ENCODE measurements at places on chromosomes 5 and 9. TPM values are rescaled to one million over a fixed set of nuclear protein-coding genes. Genes with fewer than 3 reads are reported as not detected.

DNA sequence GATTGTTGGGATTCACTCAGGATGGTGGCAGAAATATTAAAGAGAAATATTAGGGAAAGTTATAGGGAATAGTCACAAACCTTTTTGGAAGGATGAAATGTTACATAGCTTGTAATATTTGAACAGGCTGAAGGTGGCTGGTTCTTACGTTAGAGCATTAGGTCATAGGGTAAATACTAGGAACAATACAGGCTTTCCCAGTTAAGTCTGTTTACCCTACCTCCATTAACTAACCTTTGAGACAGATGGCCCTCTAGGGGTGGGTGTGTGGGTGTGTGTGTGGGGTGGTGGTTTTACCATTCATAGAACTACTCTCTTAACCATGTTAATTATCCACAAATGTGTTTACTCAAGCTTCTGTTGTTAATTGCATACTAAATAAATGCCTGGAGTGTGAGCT, 94.3 kb upstream of the STK32A start:
- no peaks in the 10 kb centered on the region for H3K27me3 ChIP-seq
- no peak overlapping the region for H3K27ac ChIP-seq
- no peaks in the 10 kb centered on the region for H3K4me1 ChIP-seq
- DNase-seq: no peak
- peaks cover 6% of the 10 kb centered on the region for H3K36me3 ChIP-seq
- H3K4me3 ChIP-seq: no peak overlapping the region

DNA sequence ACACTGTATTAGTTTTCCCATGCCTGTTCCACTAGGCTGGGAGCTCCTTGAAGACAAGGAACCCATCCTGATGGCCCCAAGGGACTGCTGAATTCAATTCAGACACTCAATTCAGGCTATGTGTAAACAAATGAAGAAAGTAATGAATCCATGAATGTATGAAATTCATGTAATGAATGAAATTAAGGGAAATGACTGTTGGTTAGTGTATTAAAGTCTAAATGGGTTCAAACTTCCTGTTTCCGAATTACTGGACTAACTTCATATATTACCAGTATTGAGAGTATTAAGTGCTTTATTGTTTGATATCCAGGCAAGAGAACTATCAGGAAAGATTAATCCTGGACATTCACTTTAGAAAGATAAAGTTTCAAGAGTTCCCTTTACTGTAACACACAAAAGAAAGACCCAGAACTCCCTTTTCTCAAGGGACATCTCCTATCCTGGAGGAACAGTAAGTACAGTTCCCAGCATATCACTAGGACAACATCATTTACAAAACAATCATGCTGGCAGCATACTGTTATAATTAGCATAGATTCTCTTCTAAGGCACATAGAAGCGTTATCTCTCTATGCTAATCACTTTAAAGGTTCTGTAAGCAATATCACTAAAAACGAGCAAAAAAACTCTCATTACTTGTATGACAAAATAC, 28.5 kb upstream of the IFNK start:
- DNase-seq: no peak
- H3K36me3 ChIP-seq: peaks cover 5% of the 10 kb centered on the region
- no peak overlapping the region for H3K4me3 ChIP-seq

- peak; percentile 52 for DNase-seq
- peaks cover 4% of the 10 kb centered on the region for H3K4me1 ChIP-seq
- H3K27me3 ChIP-seq: no peaks in the 10 kb centered on the region
- H3K36me3 ChIP-seq: no peaks in the 10 kb centered on the region
Measured at GRCh38 chr5:1380011-1380817, 35.3 kb upstream of the CLPTM1L start.

- H3K4me1 ChIP-seq: no peaks in the 10 kb centered on the region
- H3K36me3 ChIP-seq: no peaks in the 10 kb centered on the region
- no peak overlapping the region for H3K4me3 ChIP-seq
- no peak for DNase-seq
Measured at GRCh38 chr5:40986666-40987065, 77.4 kb downstream of the C7 start.

DNA sequence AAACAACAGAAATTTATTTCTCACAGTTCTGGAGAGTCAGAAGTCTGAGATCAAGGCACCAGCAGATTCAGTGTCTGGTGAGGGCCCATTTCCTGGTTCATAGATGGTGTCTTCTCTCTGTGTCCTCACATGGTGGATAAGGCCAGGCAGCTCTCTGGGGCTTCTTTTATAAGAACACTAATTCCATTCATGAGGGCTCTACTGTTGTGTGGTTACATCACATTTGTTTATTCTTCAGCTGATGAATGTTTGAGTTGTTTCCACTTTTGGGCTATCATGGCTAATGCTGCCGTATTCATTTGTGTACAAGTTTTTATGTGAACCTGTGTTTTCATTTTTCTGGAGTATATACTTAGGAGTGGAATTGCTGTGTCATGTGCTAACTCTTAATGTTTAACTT, 35.2 kb downstream of the DDX4 start:
- no peaks in the 10 kb centered on the region for H3K36me3 ChIP-seq
- H3K27me3 ChIP-seq: peaks cover 4% of the 10 kb centered on the region

GRCh38 chr5:10073441-10074104, 176.1 kb downstream of the ATPSCKMT start:
- H3K36me3 ChIP-seq: no peaks in the 10 kb centered on the region
- no peak for DNase-seq
- H3K27ac ChIP-seq: no peak overlapping the region

The IFNA6 gene
- total RNA-seq: not detected

The TMOD1 gene
- 1.2 TPM for total RNA-seq

The HTR4 gene
- not detected for total RNA-seq

The PTGES gene
- 0.44 TPM for total RNA-seq

Measured in activated naive CD4-positive, alpha-beta T cell treated with anti-CD3 and anti-CD28 coated beads for 36 hours (primary cell).